ENCODE measurements at places on chromosomes 5 and 9.

GRCh38 chr9:15377625-15378540 is 44.8 kb upstream of the SNAPC3 start:
- DNase-seq, result no peak

DNA sequence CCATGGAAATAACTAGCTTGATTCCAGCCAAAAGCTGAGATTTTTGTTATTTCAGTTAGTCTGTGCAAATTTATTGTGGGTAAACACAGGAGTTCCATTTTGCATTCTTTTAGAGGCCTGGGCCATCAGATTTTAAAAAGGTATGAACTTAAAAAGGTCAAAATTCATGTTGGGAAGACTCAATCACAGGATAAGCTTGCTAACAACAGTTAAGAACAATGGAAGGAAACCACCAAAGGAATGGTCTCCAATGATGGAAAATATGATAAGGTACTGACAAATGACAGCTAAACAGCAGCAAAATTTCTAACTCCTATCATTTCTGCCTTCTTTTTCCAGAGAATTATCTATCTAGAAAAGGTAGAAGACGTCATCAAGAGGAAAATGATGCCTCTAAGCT is 16.0 kb downstream of the ABITRAM start:
- no peak for DNase-seq

DNA sequence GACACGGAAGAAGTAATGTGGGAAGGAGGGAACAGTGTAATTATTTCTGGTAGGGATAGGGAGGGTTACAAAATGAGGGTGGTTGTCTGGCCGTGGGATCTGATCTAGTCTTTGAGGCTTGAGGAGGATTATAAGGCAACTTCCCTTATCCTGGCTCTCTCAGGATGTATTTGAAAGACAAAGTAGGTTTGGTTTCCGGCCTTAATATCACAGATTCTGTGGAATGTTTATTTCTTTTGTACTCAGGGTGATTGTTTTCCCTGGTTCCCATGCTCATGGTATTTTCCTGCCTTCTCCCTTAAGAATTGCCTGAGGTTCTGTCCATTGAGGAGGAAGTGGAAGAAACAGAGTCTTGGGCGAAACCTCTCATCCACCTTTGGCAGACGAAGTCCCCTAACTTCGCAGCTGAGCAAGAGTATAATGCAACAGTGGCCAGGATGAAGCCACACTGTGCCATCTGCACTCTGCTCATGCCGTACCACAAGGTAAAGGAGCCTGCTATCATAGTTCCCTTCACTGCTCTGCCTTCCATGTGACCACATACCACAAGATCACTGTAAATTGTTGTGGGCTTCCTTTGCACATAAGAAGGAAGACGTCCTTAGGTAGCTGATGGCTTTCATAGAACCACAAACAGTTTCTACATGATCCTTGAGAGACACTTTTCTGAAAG is 253.8 kb downstream of the KDM4C start:
- no peak for DNase-seq

DNA sequence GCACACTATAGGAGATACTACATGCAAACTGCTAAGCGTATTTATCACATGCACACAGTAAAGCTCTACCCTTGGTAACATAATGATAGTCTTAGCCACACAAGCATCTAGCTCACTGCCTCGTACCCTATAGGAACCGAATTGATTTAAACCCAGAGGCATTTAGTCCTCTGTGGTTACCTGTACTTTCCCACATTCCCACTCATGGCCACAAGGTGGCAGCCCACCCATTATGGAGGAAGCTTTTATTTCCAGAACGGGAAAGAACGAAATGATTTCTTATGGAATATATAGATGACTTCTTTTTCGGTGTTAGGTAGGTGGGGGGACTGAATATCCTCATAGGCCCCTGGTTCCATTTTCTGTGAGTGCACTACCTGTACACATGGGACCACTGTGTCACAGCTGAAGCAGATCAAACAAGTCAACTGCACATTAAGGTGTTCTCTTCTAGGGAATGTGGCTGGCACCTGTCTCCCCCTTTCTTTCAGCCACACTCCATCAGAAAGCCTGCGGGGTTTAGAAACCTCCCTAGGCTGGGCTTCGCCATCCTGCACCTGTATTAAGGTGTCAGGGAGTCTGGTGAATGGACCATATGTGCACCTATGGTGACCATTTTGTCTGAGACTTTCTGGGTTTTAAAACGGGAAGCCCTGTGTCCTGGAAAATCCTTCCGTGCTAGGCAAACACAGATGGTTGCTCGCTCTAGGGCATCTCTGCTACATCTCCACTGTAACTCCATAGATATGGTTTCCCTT is 313.2 kb downstream of the SLIT3 start:
- DNase-seq, result peak; percentile 38

- DNase-seq, result no peak
Observed at GRCh38 chr5:35794328-35794619, 62.4 kb upstream of the IL7R start.

DNA sequence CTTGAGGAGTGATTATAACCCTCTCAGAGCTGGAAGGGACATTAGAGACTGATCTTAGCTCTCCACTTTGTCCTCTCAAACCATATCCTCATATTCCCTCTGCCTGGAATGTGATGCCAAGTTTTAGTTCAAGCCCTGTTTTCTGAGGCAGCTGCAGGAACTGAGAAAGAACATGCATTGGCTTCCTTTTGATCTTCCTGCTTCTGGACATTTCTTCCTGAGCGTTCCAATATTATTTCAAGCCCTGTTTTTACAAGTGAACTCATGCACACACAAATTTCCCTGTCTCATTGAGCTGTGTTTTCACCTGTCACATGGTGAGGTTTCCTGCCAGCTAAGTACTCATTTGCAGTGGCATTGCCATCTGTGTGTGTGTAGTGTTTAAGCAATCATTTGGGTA is 17.0 kb downstream of the FOCAD start:
- no peak for DNase-seq

DNA sequence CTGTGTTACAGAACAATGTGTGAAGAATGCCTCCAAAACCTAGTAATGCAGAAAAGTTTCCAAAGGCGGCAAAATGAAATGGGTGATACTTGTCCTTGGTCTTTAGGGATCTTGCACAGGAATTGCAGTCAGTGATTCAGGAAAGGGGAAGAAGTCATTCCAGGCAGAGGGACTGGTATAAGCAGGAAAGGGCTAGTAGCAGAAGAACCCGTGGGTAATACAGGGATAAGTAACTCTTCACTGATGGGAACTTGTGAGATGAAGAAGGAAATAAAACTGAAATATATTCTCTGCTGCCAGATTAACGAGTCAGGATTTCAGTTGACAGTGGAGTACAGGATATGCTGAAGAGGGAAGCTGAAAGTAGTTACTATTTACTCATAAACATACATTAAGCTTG is 1.2 kb downstream of the SRFBP1 start:
- no peak for DNase-seq

- DNase-seq, result no peak
Observed at GRCh38 chr9:69933445-69933844, 110.2 kb upstream of the MAMDC2 start.

DNA sequence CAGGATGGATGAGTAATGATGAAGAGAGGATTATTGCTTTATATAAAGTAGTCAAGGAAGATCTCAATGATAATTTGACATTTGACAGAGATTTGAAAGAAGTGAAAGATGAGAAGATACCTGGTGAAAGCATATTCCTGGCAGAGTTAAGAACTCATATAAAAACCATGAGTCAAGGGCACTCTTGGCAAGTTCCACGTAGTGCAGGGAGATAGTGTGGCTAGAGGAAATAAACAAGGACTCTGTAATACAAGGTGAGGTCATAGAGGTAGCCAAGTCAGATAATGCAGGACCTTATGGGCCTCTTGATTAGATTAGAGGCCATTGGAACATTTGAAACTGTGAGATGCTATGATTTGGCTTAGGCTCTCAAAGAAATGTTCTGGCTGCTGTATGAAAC is 72.3 kb downstream of the HCN1 start:
- no peak for DNase-seq

DNA sequence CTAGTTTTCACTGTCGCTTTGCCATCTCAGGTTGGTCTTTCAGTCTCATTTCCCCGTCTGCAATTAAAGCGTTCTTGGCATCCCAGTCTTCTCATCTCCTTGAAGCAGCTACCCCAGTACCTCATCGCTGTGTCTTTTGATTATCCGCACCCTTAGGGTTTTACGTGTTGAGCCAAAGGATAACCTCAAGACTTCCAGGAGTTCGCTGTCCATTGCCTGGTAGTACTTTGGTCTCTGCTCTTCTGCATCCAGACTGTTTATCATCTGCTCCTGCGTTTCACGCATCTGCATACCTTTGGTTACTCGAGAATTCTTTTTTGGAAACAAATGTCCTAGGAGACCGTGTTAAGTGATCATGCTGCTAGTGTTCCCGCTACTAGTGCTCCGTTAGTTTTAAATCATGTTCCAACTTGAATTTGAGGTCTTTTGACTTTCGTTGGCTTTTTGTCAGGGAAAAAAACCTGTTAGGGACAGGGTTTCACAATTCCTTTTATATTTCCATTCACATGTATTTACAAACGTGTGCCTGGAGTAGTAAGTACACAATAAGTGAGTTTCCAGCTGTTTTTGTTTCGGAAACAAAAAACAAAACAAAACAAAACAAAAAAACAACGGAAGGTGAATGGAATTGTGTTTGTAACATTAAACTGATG is 888 bp downstream of the RABGAP1 start:
- DNase-seq, result no peak

DNA sequence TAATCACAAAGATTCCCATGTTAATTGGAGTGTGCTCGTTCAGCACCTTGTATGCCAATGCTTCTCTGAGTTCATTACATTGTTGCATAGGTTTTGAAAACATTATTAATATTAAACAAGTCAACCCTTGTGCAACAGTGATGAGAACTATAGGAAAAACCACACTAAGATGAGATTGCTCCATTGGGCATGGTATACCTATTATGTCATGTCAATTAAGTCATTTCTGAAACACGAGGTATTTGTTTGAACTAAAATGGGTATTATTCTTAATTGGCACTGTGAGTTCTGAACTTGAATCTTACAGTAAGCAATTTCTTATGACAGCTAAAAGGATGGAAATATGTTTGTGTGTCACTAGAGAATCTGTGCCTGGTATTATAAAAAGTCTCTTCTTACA is 447.7 kb downstream of the EFNA5 start:
- no peak for DNase-seq

DNA sequence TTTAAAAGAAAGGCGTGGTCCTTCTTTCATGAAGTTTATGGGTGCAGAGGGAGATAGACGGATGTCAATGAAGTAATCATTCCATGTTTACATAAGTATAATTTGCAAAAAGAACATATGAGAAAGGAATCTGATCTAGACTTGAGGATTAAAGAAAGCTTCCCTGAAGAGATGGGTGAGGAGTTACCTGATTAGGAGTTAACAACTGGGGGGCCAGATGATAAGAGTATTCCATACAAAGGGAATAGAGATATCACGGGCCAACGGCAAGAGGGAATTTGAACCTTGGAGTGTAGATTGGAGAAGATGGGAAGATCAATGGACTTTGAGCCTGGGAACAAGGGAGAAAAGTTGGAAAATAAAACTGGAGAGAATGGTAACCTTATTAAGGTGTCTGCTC is 1959.9 kb upstream of the WWC1 start:
- no peak for DNase-seq

DNA sequence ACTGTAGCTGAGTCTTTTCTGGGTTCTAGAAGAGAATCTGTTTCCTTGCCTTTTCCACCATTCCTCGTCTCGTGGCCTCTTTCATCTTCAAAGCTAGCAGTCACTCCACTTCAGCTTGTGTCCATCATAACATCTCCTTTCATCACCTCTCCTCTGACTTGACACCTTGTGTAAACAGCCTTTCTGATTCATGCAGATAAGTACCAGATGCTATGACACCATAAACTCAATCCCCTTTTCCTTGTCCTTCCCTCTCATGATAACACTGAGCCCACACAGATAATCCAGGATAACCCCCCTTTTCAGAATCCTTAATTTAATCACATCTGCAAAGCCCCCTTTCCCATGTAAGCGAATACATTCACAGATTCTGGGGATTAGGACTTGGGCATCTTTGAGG is 95.5 kb downstream of the SNX24 start:
- DNase-seq, result no peak

DNA sequence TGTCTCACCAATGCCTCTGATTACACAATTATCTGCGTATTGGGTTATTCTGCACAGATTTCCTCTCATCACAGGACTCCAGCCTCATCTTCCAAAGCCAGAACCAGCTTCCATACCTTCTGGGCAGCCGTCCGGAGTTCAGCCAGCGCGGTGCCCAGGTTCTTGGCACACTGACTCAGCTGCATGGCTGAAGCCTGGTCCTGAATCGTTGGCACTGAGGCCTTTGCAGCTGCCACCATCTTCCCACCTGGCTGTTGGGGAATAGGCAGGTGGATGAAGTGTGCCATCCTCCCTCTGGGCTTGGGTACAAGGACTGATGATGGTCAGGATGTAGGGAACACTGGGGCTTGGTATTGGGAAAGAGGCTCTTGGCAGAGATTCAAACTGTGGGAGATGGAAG is 17.9 kb downstream of the TLN1 start:
- DNase-seq, result no peak
